ENCODE measurements at places on chromosomes 6 and 20.

GRCh38 chr6:34242252-34243130 lies 5.8 kb downstream of the HMGA1 start:
- DNase-seq = no peak

- DNase-seq = no peak
Measured at GRCh38 chr6:79797912-79798311, 149.4 kb downstream of the ELOVL4 start.

- no peak for DNase-seq
Measured at GRCh38 chr6:79143320-79143898, 65.4 kb upstream of the PHIP start.

DNA sequence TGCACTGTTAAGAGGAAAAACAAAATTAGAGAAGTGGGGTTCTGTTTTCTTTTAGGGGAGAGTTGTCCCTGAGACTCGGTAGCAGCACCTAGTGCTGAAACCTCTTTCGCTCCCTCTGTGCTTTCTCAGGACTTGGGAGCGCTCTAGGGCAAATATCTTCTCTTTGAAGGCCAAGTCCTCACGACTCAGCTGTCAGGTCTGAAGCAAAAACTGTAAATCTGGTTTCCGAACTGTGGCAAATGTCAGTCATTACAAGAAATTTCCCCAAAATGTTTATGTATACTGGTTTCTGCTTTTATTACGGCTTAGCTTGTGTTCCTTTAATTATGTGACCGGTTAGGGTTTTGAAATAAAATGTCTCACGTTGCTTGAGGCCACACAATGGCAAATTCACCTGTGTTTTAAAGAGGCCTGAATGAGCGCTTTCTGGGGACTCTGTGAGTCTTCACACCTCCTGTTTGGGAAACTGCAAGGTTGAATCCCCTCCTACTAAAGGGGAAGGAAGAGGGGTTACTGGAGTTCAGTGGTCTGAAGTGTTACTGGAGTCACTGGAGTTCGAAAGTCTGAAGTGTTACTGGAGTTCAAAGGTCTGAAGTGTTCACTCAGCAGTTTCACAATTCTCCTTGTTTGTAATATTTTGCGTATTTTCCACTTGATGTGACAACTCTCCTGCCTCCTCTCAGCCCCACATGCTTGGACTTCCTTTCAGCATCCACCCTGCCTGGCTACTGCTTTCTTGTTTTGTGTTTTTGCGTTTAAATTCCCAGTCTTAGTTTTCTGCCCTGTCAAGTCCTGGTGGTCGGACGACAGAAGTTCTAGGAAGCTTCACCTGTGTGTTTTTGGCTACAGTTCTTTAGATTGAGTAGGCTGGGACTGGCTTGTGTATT lies 1.6 kb downstream of the SMPDL3A start:
- DNase-seq = no peak

- DNase-seq = no peak
Measured at GRCh38 chr6:48883116-48883515, 579.9 kb downstream of the MMUT start.

- no peak for DNase-seq
Measured at GRCh38 chr6:170092826-170093225, 198.1 kb downstream of the DLL1 start.

GRCh38 chr6:33391922-33392594 lies 435 bp downstream of the KIFC1 start:
- DNase-seq = no peak

DNA sequence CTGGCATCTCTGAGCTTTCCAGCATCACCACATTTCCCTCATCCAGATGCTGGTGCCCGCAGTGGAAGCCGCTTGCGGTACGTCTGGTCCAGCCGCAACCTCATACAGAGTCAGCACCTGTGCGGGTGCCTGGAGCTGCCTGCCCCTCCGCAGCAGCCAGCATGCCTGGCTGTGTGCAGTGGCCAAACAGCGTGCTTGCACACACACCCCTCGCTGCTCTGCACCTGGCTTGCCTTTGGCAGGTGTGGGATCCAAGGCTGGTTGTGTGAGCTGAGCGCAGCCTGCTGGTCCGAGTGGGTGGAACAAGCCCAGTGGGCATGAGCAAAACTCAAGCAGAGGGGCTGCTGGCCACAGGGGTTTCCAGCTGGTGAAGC lies 3.1 kb upstream of the HINT3 start:
- no peak for DNase-seq

GRCh38 chr6:45448417-45449389 lies 71.0 kb upstream of the SUPT3H start:
- no peak for DNase-seq

DNA sequence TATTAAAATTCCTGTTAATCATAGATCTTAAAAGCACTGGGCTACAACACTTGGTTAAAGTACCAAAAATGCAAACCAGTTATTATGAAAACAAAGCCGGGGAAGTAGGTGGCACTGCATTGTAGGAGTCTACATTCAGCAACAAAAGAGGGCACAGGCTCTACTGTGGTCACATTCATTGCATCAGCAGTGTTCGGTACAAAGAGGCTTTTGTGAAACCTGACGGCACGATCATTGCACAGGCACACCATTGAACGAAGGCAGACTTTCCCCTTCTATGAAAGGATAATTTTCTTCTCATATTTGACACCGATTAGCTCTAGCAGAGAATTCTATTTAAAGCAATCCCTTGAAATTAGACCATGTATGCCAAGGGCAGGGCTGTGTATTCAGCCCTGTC lies 44.6 kb upstream of the AGPAT4 start:
- DNase-seq = no peak

DNA sequence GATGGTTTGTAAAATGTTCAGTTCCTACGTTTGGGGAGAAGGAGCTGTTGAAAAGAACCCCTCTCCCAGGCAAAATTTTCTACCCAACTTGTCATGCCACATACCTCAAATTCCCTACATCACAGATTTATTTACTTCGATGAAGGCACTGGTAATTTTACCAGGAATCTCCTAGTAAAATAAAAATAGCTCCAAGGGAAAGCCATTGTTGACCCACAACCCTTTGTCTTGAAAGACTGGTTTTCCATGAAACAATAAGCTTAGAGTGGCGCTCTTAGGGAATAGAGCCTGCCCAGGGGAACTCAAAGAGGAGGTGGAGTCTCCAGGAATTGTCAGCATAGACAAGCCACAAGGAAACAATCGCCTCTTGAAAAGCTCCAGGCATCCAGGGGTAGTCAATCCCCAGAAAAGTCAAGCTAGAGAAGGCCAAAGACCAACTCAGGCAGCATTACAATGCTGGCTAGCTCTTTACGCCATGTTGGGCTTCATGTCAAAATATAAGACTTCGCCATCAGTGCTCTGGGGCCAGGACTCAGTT lies 99.2 kb upstream of the RREB1 start:
- DNase-seq = peak; percentile 6

DNA sequence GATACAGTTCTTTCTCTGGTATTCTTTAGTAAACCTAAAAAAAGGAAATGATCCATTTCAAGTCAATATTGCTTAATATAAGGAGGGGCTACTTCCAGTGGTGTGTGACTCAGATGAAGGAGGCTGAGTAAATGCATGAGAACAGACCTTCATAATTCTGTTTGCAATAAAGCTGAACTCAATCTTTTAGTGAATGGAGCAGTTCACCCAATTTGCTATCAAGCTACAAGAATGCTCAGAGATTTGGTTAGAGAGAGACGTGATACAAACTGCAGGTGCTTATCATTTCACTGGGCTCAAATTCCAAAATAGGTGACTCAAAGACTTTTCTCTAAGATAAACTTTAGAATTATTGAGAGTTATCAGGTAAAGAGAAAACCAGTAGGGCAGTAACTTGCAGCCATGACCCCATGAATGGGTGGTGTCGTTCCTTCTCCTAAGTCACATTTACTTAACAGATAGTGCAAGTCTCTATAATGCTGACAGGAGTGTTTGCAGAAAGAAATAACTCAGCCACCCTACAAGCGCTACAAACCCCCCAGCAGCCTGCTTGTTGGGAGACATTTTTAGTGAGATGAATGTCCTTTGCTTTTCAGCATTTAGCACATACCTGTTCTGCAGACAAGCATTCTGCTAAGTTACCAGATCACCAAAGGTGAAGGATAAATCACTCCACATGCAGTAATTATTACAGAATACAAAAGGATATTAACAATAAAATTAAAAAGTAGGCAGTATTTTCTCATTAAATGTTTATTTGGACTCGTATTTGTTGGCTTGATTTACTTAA lies 16.4 kb upstream of the BLOC1S5 start:
- no peak for DNase-seq

- no peak for DNase-seq
Measured at GRCh38 chr6:158174514-158174913, 6.4 kb downstream of the GTF2H5 start.

GRCh38 chr6:30487926-30488325 lies 1.4 kb upstream of the HLA-E start:
- no peak for DNase-seq

GRCh38 chr6:135300576-135300975 lies 119.5 kb downstream of the MYB start:
- no peak for DNase-seq

GRCh38 chr6:40894962-40895799 lies 143.8 kb downstream of the UNC5CL start:
- peak; percentile 52 for DNase-seq

GRCh38 chr6:43369174-43370002 lies at the start of gene ZNF318:
Gene ZNF318, minus strand, starts transcription at chr6:43369647. Its CDS starts 282 bp downstream, at chr6:43369365.
- peak; percentile 90 for DNase-seq

DNA sequence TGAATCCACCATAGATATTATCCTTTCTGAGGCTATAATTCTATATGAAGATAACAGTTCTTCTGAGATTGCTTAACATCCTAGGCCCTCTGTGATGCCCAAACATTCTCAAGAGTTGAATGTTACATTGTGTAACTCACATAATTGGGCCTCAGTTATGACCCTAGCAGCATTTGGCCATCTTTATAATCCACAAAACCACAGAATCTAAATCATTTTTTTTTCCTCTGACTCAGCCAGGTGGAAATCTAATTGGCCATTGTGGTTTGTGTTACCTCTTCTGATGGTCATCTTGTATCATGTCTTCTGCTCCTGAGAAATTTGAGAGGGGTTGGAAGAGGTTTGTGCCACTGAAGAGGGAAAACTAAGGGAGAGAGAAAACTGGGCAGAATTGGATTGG lies 99.5 kb downstream of the LINC00237 start:
- no peak for DNase-seq

DNA sequence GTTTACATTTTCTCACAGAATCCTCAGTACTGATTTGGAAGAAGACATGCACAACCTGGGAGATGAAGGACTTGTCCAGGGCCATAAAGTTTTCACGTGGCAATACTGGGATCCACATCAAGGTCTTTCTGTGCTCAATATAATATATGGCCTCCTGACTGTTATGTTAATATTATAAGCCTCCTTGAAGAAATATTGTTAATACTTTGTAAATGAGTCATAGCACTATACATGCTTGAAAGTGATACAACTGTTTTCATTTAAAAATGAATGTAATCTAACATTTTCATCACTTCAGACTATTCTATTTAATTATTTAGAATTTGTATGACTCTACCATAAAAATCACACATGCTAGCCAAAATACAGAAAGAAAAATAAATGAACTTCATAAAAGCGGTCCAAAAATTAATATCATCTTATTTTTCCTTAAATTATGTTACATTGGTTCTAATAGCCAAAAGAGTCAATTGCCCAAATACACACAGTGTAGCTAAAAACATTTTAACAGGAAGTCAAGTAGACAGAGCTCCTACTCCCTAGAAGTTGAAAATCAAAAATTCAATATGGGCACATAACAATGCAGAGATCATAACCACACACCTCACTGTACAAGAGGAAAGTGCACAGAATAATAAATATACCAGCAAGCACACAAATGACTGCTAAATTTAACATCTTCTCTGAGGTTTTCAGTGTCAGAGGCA lies 188.0 kb upstream of the HDDC2 start:
- DNase-seq = no peak

- DNase-seq = no peak
Measured at GRCh38 chr20:23203310-23203709, 117.2 kb upstream of the CD93 start.

GRCh38 chr6:93721386-93722048 lies 302.2 kb upstream of the EPHA7 start:
- DNase-seq = peak; percentile 16

GRCh38 chr6:136090929-136091328 lies 159.2 kb downstream of the MTFR2 start:
- DNase-seq = no peak

GRCh38 chr6:43318011-43318410 lies 9.4 kb upstream of the CRIP3 start:
- no peak for DNase-seq

GRCh38 chr6:154319231-154319858 lies 37.3 kb downstream of the IPCEF1 start:
- no peak for DNase-seq

GRCh38 chr6:107786179-107786578 lies 37.9 kb downstream of the SCML4 start:
- no peak for DNase-seq

GRCh38 chr6:1227600-1227934 lies 84.3 kb upstream of the FOXQ1 start:
- DNase-seq = no peak

- no peak for DNase-seq
Measured at GRCh38 chr6:143536461-143536865, 24.9 kb upstream of the FUCA2 start.

- peak; percentile 11 for DNase-seq
Measured at GRCh38 chr6:14863902-14864850, 381.7 kb upstream of the JARID2 start.

DNA sequence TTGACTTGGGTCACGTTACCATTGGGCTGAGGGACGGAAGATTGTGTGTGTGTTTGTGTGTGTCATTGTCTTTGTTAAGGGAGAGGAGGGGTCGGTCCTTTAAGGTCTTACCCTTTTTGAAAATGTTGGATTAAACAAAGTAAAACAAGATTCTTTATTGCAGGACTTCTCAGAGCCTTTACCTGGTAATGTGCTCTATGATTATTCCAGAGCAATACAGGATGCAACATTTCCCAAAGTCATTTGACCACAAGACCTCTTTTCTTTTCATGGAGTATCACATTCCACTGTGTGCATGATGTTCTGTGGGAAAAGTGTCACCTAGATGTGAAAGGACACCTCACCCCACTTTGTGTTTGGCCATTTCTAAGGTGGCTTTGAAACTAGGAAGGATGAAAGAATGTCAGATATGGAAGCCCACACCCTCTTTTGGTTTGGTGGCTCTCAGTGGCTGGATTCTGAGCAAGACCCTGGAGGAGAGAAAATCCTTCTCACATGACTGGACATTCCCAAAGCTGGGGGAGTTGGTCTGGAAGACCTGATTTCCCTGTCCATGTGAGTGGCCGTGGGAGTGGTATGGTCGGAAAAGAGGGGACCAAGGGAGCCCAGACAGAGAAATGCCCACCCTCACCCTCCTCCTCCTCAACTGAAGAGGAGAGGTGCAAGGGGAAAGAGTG lies 18.2 kb upstream of the ZNF831 start:
- DNase-seq = no peak

- DNase-seq = no peak
Measured at GRCh38 chr20:4195499-4195898, 180.1 kb upstream of the RNF24 start.

DNA sequence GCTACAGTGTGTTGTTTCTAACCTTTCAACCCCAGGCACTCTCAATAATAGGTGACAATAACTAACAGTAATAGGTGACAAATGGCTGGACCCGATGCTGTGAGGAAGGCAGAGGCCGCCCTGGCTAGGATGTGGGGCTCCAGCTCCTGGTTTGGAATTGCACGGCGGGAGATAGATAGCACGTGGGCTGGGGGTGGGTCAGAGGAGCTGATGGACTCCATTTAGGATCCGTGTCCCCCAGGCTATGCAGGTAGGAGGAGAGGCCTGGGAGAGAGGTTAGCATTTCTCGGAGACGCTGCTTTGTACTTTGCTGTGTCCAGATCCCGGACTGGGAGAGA lies 61.4 kb downstream of the EZR start:
- DNase-seq = no peak

All from NT2/D1 (cell line).